ENCODE measurements at places on chromosomes 6 and 20. TPM values are rescaled to one million over a fixed set of nuclear protein-coding genes. Genes with fewer than 3 reads are reported as not detected.

COL12A1 gene
- 132 TPM for polyA plus RNA-seq

CYP39A1 gene
- 0.65 TPM for polyA plus RNA-seq

GRCh38 chr6:74899416-74899815, 306.4 kb downstream of the COL12A1 start:
- DNase-seq, result peak; percentile 79

DNA sequence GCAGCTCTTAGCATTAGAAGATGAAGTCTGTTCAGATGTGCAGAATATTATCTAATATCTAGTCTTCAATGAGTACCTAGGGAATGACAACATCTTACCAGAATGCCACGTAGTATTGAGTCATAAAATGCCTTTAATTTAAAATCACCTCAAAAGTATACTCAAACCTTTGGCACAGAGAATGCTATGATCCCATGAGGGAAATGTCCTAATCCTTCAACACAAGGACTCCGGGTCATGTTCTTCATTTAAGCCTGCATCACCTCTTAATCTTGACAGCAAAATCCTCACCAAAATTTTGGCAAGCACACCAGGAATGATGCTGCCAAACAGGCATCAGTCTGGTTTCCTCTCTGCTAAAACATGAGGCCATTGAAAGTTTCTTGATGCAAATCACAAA, 23.6 kb upstream of the MARCKS start:
- DNase-seq, result peak; percentile 64

DNA sequence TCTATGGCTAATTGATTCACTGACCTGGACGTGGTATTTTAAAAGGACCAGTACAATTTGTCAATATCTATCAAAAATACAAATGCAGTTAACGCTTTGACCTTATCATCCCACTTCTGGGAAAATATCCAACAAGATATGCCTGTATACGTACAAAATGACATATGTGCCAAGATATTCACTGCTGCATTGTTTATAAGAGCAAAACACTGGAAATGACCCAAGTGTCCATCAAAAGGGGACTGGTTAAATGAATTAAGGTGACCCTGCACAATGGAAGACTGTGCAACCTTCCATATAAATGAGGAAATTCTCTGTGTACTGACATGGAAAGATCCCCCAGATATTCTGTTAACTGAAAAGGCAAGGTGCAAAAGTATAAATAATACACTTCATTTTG, 13.9 kb downstream of the TRAM2 start:
- DNase-seq, result no peak

DNA sequence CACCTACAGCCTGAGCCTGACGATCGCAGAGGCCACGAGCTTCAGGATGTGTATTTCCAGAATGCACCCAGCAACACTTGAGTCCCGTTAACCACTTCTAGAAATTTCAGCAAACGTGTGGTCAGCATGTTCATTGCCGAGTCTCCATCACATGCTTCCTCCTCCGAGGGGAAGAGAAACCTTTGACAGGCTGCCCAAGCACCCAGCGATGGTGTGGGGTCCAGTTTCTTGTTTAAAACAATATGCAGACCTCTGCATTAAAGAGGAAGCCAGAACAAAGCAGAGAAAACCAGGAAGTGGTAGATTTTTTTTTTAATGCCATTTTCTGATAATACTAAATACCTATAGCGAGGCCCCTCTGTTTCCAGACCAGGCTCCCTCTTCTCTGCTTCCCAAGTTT, 71.9 kb downstream of the GNAS-AS1 start:
- DNase-seq, result no peak

DNA sequence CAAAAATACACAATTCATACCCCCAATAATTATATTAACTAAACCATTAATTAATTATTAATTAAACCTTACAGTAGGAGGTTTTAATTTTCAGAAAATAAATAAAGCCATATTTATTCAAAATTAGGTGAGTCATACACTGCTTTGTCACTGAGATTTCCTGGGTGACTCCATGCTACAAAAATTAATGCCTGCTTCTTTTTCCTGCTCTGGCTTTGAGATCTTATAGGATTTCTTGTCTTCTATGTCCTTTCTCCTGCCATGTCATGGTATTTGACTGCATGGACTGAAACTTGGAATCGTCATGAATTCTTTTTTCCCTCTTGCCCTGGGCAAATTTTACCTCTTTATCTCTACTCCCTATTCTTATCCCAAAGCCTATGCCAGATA, 133.2 kb downstream of the PHACTR1 start:
- no peak for DNase-seq

DNA sequence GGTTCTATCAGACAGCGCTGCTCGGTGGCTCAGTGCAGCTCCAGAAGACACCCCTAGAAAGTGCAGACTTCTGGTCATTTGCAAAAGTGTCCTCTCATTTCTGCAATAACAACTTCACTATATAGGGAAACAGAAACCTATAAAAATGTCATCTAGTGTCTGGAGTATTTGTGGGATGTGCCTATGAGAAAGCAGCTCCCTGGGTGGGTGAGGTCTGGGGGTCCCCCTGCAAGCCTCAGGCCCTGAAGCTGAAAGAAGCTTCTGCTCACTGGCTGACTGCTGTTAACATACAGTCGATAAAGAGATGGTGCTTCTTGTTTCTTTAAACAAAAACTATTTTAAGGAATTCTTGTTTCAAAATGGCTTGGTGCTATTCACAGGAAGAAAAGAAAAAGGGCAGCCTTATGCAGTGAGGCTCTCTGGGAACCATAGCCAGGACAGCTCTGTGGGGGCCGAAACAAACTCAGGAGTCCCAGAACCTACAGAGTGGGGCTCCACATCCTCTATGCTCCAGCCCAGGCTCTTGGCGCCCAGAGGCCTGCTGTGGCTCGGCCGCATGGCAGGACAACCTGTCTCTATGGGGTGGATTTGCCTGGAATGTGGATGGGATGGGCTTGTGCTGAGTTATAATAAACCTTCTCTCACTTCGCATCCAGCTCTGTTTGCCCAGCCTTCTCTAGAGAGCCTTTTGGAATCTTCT, 109.7 kb downstream of the BANF2 start:
- DNase-seq, result peak; percentile 6

DNA sequence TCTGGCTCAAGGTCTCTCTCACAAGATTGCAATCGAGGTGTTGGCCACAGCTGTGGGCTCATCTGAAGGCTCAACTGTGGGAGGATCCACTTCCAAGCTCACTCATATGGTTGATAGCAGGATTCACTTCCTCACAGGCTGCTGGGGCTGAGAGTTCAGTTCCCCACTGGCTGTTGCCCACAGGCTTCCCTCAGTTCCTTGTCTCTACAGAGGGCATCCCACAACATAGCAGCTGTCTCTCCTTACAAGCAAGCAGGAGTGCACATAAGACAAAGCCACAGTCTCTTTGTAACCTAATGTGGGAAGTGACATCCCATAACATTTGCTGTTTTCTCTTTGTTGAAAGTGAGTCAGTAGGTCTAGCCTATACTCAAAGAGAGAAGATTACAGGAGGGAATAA, 14.0 kb downstream of the SPATS1 start:
- no peak for DNase-seq

- DNase-seq, result no peak
These were observed 47.1 kb upstream of the CD83 start for GRCh38 chr6:14070457-14070856.

- DNase-seq, result peak; percentile 34
These were observed 3.2 kb upstream of the DEF6 start for GRCh38 chr6:35294308-35294945.

GRCh38 chr6:25630508-25631278, 21.3 kb upstream of the SCGN start:
- no peak for DNase-seq

DNA sequence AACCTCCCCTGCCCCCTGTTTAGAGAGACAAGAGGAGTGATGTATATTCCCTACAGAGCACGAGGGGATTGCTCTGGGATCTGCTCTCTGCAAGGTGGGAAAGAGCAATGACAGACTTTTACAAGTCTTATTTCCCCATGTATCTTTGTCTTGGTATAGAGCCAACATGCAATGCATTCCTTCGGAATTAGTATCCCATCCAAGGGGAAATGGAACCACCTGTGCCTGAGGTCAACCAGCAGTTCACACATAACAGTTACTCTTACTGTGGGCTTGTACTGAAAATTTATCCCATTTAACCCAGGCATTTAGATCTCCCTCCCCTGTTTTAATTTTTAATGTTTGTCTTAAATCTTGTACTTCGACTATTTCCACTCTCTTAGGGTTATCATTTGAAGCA, 250.4 kb downstream of the C6orf118 start:
- peak; percentile 5 for DNase-seq

GRCh38 chr6:25968769-25969168, 6.2 kb downstream of the TRIM38 start:
- DNase-seq, result no peak

DNA sequence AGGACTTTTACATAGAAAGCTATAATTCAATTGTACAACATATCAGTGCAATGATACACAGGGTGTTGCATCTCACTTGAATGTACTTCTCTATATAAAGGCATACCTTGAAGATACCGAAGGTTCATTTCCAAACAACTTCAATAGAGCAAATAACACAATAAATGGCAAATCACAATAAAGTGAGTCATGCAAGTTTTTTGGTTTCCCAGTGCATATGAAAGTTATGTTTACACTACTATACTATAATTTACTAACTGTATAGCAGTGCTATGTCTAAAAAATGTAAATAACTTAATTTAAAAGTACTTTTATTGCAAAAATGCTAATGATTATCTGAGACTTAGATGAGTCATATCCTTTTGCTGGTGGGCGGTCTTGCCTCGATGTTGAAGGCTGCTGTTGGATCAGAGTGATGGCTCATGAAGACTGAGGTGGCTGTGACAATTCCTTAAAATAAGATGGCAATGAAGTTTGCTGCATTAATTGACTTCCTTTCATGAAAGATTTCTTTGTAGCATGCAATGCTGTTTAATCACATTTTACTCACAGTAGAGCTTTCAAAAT, 188.8 kb downstream of the TASP1 start:
- DNase-seq, result no peak

- DNase-seq, result peak; percentile 12
These were observed 43.6 kb upstream of the PHACTR3 start for GRCh38 chr20:59560588-59561227.

GRCh38 chr20:61895016-61895415, 170.7 kb downstream of the TAF4 start:
- no peak for DNase-seq

All from mammary epithelial cell (primary cell).